Renal cortical epithelial cell (primary cell): ENCODE measurements at places on chromosomes 6 and 20. TPM values are rescaled to one million over a fixed set of nuclear protein-coding genes. Genes with fewer than 3 reads are reported as not detected.

SOBP gene
- total RNA-seq = 0.35 and 0.70 TPM in 2 replicates

TBX18 gene
- 2.3 and 2.4 TPM in 2 replicates for total RNA-seq

HDGFL1 gene
- not detected in 2 replicates for total RNA-seq

TOX2 gene
- not detected in 2 replicates for total RNA-seq

MAN1A1 gene
- 41.3 and 50.5 TPM in 2 replicates for total RNA-seq

IL20RA gene
- total RNA-seq = not detected in 2 replicates

SMLR1 gene
- total RNA-seq = not detected in 2 replicates

PI3 gene
- total RNA-seq = 0.55 TPM in 1 of 2 replicates, not detected in the other
